Central memory CD8-positive, alpha-beta T cell (primary cell): ENCODE measurements at places on chromosomes 13 and 19.

DNA sequence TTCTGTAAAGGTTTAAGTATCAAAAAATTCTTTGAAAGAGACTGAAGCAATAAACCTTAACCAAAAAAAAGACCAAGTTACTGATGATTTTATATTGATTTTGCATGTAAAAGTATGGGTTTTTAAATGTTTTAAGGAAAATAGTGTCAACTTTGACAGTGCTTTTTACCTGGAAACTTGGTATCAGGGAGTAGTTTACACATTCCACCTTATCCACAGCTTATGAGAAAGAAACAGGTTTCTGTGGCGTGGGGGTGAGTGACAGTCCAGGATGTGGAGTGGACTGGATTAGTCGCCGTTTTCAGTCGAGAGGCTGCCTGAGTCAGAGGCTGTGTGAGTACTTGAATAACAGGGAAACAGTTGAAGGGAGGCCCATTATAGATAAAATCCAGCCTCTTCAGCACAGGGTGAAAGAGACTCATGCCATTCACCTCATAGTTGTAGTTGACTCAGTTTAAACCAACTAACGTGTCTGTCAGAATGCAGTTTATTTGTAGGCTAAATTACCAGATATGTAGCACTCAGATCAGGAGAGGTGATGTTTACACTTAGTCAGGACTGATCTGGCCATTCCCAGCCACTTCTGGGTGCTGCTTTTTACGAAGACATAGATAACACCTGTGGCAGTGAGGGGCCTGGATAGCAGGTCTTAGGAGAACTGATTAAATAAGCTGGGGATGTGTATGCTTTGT lies 595 bp upstream of the GPR183 start:
- DNase-seq: no peak

DNA sequence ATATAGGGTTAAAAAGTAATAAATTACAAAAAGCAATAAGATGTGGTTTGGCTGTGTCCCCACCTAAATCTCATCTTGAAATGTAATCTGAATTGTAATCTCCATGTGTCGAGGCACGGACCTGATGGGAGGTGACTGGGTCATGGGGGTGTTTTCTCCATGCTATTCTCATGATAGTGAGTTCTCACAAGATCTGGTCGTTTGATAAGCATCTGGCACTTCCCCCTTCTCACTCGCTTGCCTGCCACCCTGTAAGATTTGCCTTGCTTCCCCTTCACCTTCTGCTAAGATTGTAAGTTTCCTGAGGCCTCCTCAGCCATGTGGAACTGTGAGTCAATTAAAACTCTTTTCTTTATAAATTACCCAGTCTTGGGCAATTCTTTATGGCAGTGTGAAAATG lies 577.4 kb downstream of the TBC1D4 start:
- DNase-seq: no peak

GRCh38 chr19:9620842-9621155 lies 233 bp downstream of the ZNF561 start:
- no peak for DNase-seq

- no peak for DNase-seq
These were observed 911.5 kb downstream of the UQCRFS1 start for GRCh38 chr19:28301463-28301862.

GRCh38 chr19:53865918-53866864 lies 1.5 kb upstream of the MYADM start:
- peak; percentile 74 for DNase-seq

DNA sequence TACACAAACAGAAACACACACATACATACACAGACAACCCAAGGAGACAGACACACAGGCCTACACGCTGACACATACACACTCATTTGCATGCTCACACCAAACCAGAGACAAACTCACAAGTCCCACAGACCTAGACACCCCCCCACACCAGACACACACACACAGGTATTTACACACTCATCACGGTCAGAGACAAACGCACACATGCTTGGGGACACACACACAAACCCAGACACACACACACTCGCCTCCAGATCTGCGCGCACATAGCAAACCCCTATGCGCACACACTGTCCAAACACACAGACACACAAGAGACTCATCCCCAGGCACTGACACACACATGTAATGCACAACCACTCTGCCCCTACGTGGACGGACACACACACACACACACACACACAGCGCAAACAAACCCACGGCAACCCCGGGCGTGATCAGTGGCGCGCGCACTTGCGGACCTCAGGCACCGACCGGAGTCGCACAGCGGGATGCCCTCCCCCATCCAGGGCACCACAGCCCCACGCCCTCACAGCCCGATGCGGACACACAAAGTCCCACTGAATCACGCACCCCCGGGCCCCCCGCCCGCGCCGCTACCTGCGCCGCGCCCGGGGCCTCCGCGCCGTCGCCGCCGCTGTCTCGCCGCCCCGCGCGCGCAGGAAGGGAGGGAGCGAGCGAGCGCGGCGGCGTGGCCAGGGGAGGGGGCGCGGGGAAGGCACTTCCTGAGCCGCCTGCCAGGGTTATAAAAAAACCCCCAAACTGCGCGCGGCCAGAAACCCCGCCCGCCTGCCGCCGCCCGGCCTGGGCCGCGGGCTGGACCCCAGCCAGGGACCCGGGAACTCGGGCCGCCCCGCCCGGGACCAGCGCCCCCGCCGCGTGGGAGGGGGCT lies at the start of gene ADAMTS10:
Gene ADAMTS10 (minus strand): TSS at position 675 of the 895 bp plus-strand sequence. CDS start 5,005 bp downstream, outside the sequence.
- DNase-seq: no peak

- DNase-seq: no peak
These were observed 22.1 kb upstream of the F7 start for GRCh38 chr13:113083402-113084061.

- no peak for DNase-seq
These were observed 23.2 kb downstream of the SUGP1 start for GRCh38 chr19:19296953-19297689.

DNA sequence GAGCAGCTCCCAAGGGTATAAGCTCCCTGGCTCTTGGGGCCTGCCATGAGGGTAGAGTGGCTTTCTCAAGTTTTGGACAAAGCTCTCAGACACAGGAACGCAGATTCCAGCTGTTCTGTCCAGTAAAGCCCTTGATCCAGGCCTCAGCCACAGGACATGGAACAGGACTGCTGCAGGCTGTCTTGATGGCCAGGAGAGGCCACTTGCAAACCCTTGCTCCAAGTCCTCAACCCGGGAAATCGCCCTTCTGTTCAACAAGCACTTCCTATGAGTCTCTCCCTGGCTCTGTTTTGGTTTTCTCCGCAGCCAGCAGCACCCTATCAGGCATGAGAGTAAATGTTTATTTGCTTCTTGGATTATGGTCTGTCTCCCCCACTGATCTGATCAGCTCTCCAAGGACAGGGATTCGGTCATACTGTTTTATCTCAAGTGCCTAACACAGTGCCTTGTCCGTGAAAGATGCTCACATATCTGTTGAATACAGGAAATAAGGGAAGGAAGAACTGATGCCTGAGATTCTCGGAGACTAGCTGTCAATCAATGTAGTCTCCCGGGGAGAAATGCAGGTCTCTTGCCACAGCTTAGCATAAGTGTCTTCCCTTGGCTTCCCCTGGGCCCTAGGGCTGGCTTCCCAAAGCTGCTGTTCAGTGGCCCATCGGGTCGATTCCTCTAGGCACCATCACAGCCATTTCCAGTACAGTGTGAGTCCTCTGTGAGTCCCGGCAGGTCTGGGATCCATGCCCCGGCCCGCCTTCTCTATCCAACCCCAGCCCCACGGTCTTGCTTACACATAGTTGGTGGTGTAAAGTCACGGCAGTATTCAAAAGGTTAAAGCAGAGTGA lies 90.8 kb downstream of the TSHZ3 start:
- DNase-seq: no peak

GRCh38 chr19:47735131-47735530 lies 10.2 kb upstream of the NOP53 start:
- no peak for DNase-seq

DNA sequence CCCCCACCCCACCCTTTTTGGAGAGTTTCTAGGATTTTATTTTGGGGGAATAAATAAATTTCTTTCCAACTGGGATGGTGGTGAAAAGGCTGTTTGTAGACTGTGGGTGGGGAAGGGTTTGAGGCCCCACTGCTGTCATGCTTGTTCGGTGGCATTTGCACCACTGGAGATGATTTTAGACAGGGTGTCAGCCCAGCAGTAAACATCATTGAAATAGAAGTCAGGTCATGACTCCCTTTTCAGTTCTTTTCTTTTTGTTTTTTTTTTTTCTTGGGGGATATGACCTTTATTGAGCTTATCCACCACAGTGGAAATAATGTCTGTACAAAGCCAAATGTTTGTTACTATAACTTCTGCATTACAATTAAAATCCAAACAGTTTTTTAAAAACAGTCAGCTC lies 14.1 kb downstream of the UBAC2 start:
- DNase-seq: no peak

- no peak for DNase-seq
These were observed 338 bp downstream of the RGCC start for GRCh38 chr13:41457589-41458186.

DNA sequence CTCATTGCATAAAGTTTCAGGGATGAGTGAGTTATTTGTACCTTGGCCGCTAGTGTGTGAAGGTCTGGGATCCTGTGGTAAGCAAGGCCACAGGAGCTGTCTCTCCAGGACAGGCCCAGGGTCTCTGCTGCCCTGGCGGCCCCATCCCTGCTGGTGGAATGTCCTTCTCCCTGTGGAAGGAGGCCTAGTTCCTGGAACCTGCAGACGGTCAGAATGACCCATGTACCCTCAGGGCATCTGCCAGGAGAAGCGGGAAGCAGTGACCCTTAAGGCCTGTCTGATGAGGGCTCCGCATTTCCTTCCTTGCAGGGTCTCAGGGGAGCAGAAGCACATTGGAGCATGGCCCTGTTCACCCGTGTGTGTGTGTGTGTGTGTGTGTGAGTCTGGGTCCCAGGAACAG lies 32.1 kb upstream of the SOX1 start:
- DNase-seq: no peak

DNA sequence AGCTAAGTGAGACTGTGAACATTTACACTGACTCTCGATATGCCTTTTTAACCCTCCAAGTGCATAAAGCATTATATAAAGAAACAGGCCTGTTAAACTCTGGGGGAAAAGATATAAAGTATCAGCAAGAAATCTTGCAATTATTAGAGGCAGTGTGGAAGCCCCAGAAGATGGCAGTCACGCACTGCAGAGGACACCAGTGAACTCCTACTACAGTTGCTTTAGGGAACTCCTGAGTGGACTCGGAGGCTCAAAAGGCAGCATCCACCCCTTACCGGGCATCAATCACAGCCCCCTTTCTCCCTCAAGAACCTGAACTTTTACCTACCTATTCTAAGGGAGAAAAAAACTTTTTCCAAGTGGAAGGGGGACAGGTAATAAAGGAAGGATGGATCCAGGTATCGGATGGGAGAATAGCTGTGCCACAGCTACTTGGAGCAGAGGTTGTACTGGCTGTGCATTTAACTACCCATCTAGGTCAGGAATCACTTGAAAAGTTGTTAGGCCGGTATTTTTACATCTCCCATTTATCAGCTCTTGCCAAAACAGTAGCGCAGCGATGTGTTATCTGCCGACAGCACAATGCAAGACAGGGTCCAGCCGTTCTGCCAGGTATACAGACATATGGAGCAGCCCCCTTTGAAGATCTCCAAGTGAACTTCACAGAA lies 80.1 kb downstream of the ZNF486 start:
- DNase-seq: no peak

- no peak for DNase-seq
These were observed 121.1 kb upstream of the TSHZ3 start for GRCh38 chr19:31470229-31470939.

DNA sequence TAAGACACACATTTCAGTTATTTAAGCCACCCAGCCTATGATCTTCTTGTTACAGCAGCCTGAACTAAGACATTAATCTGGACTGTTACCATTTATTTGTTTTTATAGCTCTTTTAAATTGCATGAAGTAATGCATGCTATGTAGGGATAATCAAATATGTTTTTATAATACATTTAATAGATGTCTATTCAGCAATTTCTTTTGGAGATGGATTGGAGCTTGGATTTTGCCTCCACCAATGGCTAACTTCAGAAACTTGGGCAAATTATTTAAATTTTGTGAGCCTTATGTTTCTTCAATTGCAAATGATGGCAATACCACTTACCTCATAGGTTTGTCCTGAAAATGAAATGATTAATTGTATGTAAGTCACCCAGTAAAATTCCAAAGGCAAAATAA lies 288.7 kb downstream of the GPC6 start:
- no peak for DNase-seq

- no peak for DNase-seq
These were observed 3.7 kb downstream of the CREB3L3 start for GRCh38 chr19:4157164-4157563.

DNA sequence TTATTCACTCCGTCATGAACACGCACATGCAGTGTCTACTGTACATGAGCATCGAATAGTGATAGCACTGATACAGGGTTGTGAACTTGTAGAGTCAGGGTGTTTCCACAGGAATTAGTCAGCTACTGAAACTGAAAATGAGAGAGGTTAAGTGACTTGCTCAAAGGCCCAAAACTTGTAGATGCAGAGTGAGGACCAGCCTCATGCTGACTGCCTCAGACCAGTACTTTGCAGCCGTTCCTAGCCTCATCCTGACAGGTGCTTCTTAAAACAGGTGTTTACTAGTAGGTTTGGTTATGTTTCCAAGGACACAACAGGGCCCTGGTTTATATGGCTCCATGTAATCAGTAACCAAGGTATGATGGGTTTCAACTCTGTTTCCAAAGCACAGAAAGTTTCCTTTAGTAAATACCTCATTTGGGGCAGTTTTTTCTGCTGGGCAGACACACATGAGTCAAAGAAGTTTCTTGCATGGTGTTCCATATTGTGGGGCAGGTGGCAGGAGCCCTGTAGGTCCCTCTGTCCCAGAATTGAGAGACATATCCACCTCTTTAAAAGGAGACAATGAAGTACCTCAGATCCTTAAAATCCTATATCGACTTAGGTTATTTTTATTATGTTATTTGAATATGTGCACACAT lies 16.0 kb downstream of the FGF9 start:
- DNase-seq: no peak

GRCh38 chr13:113096745-113097305 lies 8.8 kb upstream of the F7 start:
- DNase-seq: no peak

DNA sequence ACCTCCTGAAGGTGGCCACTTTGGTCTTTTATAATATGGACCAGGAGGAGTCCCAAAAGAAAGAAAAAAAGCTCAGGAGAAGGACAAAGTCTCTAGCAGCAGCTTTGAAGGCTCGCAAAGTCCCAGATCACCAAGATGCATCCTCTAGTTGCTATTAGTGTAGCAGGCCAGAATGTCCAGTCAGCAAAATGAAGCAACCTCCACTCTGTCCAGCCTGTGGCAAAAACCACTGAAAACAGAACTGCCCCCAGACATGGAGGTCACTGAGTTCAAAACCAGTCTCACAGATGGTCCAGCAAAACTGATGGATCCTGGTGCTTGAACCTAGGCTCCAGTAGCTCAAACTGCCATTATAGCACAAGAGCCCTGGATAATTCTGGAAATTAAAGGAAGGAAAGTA lies 10.4 kb downstream of the LILRB4 start:
- no peak for DNase-seq

DNA sequence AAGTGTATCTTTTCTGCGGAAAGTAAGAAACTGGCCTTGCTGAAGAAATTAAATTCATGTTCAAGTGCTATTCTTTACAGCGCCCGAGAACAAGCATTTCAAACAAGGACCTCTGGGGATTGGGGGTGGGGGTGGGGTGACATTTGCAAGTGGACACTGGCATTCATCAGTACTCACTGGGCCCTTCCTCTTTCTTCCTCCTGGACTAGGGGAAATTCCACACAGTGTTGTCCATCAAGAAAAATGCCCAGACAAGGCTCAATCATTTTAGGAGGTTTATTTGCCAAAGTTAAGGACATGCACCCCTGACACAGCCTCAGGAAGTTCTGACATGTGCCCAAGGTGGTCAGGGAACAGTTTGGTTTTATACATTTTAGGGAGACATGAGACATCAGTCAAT lies 22.9 kb upstream of the OR10H1 start:
- no peak for DNase-seq
